ENCODE measurements at places on chromosomes 5 and 9.

- no peak for DNase-seq
These were observed 8.6 kb upstream of the PRRX2 start for GRCh38 chr9:129656795-129657390.

DNA sequence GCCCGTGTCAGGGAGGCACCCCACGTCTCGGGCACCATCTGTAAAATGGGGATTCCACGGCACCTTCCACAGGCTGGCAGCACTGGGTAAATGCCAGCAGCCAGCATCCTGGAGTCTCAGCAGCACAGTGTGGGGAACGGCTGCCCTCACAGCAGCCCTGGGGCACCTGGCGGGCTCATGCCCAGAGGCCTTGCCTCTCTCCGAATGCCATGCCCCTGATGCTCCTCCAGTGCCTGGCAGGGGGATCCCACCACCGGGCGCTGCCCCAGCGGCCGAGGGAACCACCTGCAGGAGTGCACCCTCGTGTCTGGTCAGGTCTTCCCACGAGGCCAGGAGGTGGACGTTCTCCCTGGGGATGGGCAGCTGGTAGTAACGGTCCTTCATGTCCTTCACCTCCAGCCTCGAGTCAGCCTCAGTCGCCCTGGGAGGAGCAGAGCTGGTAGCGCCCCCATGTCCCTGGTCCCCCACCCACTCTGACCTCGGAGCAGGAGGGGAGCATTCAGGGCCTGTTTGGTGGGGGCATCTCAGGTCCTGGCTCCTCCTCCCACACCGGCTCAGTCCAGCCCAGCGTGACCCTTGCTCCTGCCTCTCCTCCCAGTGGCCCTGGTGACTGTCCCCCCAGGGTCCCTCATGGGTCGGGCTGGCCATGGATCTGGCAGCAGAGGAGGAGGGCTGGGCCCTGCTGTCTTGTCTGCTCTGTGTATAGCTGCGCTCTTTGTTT lies 49.9 kb upstream of the NRARP start:
- DNase-seq, result no peak

- no peak for DNase-seq
These were observed 240.9 kb downstream of the TLE4 start for GRCh38 chr9:79812507-79813257.

DNA sequence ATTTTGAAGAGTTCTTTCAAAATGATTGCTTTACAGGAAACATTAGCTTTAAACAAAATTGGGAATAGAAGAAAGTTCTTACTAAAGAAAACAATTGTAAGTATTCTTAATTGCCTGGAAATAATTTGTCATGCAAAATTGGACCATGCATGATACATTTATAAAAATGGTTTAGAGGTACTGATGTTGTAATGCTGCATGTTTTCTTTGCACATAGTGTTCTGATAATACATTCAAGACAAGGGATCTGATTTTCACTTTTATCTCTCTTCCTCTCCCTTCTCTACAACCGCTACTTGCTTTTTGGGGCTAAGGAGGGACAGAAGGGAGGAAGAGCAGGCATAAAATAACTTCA lies 211.6 kb upstream of the MPDZ start:
- no peak for DNase-seq

GRCh38 chr9:134992755-134993124 lies 75.0 kb upstream of the FCN1 start:
- no peak for DNase-seq

GRCh38 chr5:2250365-2250950 lies 367.7 kb upstream of the IRX4 start:
- no peak for DNase-seq

DNA sequence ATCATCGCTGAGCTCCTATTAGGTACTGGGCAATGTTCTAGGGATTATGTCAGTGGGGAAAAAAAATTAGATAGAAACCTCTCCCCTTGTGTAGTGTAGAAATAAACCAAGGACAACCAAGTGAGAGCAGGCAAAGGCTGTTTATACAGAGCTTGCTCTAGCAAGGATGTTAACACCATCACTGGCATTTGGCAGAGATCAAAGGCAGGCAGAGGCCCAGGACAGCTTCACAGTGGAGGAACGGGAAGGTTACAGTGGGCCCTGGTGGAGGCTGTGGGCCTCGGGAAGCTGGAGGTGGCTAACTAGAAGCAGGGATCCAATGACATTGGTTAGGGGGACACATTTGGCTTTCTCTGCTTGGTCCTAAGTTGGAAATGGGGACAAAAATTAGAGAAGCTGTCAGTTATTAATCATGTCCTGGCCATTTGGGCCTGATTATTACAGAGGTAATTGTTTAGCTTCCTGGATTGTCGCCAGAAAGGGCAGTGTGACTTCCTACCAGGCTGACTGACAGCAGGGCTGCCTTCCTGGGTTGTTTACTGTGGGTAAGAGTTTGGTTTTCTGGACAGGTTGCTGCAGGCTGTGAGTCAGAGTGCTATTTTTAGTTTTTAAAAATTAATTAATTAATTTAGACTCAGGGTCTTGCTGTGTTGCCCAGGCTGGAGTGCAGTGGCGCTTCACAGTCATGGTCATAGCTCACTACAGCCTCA lies 259.3 kb downstream of the ROR2 start:
- no peak for DNase-seq

DNA sequence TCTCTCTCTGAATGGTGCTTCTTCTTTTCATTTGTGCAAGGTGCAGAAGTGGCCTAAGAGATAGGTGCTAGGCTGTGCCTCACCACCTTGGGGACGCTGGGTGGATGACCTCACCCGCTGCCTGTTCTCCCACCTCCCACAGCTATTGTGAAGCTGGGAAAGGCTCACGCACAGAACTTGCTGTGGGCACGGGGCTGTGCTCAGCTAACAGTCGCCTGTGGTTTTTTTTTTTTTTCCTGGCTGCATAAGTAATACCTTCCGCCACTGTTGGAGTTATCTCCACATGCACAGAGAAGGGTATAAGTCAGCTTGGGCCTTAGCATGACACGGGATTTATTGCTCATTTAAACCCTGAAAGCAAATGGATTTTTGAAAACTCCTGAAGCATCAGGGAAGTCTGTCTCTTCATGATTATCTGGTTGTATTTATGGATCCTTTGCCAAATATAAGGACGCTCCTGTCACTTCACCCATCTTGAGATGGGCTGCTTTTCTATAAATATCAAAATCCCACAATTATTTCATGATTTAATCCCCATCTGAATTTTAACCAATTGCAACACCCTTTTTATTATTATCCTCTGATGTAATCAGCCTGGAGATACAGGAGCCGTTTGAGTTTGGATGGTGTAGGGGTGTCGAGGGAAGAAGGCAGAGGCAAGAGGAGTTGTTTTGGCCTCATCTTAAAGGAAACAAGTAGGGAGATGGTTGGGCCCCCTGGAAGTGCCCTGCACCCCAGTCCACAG lies 9.0 kb downstream of the DBH start:
- DNase-seq, result no peak

DNA sequence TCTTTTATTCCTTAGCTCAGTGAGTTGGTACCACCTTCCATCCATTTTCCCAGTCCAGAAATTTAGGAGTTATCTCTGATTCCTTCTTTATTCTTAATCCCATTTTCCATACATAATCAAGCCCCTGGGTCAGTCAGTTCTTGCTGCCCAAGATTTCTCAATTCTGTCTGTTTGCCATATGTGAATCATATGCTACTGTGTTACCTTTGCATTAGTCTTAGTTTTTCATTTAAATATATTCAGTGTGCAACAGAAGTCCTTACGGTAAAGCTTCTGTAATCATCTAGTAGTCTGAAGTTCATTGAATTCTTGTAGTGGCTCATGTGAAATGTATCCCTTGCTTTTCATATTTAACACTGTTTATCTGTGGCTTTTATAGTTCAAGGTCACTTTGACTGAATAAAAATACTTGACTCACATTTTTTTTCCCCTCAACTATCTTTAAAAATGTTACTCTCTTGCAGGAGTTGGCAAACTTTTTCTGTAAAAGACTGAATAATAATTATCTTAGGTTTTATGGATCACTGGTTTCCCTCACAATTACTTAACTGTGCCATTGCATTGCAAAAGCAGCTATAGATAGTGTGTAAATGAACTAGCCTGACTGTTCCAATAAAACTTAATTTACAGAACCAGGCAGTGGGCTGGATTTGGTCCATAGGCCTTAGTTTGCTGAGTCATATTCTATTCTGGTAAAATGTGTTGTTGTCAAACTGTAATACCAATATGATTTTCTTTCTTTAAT lies 6.9 kb downstream of the KIAA1958 start:
- DNase-seq, result no peak

- no peak for DNase-seq
These were observed 107.4 kb downstream of the LMNB1 start for GRCh38 chr5:126884269-126884819.

DNA sequence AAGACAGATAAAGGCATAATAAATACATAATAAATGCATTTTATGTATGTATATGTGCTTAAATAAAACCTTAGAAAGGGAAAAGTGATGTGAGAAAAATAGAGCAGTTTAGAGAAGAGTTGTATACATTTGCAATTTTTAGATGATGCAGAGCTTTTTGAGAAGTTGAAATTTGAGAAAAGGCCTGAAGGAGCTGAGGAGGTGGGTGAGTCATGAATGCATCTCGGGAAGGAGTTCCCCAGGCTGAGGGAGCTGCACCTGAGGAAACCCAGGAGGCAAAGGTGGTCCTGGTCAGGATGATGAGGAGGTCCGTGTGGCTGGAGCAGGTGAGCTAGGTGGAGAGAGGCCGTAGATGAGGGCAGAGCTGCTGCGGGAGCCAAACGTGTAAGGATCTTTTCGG lies 17.4 kb upstream of the CD180 start:
- no peak for DNase-seq

- DNase-seq, result no peak
These were observed 12.9 kb upstream of the OLFM1 start for GRCh38 chr9:135074354-135075233.

GRCh38 chr9:1617419-1617818 lies 397.7 kb upstream of the SMARCA2 start:
- DNase-seq, result no peak

GRCh38 chr9:115121181-115121580 lies 3.2 kb upstream of the TNC start:
- no peak for DNase-seq
